ENCODE measurements at places on chromosomes 16 and 17. TPM values are rescaled to one million over a fixed set of nuclear protein-coding genes. Genes with fewer than 3 reads are reported as not detected.

GRCh38 chr16:58219432-58219831 is 21.5 kb upstream of the CSNK2A2 start:
- no peak for DNase-seq

GRCh38 chr17:34556931-34557330 is 22.5 kb upstream of the TMEM132E start:
- no peak for DNase-seq

- DNase-seq: no peak
These were observed 27.5 kb downstream of the TRPV3 start for GRCh38 chr17:3529817-3530741.

DNA sequence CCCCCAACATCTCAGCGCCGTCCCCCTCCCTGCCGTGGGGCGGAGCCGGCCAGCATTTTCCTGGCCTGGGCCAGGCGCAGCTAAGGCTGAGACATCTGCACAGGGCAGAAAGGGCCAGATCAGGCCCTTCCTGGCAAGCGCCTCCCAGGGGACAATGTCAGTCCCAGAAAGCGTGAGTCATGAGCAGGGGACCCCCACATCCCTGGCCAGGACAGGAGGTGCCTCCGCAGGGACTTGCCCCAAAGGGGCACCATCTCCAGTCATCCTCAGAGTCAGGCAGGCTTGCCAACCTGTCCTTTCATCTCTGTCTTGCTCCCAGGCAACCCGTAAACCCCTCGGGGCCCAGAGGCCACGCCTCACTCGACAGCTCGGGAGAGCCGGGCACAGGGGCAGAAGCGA is 43.2 kb downstream of the SOCS1 start:
- DNase-seq: no peak

DNA sequence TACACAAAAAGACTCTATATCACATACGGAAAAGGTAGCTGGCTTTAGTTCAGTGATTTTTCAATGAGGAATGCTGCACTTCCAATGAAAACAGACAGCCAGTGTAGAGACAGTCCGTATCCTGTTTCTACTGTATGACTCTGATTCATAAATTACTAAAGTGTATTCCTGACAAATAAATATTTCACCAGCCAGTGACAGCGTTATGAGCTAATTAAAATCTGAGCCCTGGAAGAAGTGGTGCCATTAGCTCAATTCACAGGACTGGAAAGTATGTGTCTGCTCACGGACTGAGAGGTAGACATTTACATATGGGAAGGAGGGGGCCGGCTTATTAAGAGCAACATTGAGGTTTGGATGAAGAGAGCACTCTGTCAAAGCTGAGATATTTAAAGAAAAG is 207.9 kb upstream of the RBFOX1 start:
- no peak for DNase-seq

GRCh38 chr17:50627782-50628601 is 6.7 kb upstream of the ABCC3 start:
- DNase-seq: no peak

- no peak for DNase-seq
These were observed 130.6 kb upstream of the KCNJ16 start for GRCh38 chr17:69944406-69944805.

- DNase-seq: no peak
These were observed 76.2 kb upstream of the KSR1 start for GRCh38 chr17:27379888-27380533.

DNA sequence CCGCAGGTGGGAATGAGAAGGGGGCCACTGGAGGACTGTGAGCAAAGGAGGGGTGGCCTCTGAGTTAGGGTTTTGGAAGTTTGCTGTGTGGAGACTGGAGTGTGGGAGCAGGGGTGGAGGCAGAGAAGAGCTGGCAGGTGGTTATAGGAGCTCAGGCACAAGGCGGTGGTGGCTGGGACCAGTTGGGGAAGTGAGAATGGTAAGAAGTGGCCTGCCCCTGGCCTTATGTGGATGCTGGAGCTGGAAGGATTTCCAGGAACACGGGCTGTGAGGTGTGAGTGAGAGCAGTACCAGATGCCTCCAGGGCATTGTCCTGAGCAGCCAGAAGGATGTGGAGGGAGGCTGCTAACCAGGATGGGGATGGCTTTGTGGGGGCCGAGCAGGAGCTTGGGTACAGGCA is 277.2 kb downstream of the SNX29 start:
- no peak for DNase-seq

DNA sequence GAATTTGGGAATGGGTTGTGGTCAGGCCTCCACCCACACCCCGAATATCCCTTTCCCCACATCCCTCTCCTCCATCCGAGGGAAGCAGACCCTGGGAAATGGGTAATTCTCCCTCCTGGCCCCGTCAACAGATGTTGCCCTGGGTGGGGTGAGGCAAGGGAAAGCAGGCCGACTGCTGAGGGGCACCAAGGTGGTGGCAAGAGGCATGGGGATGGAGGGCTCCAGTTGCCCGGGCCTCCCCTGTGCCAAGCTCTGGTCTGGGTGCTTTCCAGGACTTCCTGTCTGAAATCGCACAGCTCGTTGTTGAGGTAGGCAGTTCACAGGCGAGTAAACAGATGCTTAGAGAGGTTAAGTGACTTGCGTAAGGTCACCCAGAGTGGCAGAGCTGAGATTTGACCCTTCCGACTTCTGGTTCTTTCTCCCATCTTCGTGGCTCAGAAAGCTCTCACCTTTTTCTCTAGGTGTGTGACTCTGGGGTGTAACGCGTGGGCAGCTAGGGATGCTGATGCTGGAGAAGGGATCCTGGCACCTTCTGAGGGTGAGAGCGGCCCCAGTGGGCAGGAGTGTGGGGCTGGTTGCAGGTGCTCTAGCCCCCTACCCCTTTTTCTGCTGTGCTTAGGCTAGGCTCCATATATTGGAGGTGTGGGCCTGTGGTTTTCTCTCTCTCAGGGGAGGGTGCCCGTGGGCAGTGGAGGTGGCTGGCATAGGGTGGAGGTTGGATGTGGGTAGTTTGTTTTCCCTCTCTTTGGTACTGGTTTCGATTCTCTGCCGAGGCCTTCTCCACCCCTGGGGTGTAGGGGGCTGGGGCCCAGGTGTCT is 17.2 kb downstream of the RARA start:
- peak; percentile 60 for DNase-seq

DNA sequence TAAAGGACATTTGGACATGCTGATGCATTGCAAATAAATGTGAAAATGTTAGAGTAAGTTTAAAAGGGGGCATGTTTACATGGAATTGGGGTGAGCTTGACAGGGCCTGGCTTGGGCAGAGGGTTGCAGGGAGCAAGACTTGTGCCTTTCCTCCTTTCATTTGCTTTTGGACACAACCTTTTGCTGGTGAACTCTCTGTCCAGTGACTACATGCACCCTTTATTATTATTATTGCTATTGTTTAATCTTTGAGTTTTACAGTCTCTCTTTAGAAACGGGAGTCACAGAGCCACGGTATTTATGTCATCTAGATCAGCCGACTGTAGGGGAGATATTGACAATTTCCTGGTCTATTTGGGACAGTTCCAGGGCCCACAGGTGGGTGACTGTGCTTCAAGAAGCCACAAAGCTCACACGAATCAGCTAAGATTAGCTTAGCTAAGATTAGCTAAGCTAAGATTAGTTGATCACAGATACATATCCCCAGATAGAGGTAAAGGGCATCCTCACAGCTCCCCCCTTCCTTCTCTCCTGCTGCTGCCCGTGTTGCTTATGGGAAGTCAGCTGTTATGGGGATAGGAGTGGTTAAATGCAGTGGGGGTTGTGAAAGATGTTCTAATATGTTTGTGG is 28.9 kb upstream of the ETV4 start:
- no peak for DNase-seq

DNA sequence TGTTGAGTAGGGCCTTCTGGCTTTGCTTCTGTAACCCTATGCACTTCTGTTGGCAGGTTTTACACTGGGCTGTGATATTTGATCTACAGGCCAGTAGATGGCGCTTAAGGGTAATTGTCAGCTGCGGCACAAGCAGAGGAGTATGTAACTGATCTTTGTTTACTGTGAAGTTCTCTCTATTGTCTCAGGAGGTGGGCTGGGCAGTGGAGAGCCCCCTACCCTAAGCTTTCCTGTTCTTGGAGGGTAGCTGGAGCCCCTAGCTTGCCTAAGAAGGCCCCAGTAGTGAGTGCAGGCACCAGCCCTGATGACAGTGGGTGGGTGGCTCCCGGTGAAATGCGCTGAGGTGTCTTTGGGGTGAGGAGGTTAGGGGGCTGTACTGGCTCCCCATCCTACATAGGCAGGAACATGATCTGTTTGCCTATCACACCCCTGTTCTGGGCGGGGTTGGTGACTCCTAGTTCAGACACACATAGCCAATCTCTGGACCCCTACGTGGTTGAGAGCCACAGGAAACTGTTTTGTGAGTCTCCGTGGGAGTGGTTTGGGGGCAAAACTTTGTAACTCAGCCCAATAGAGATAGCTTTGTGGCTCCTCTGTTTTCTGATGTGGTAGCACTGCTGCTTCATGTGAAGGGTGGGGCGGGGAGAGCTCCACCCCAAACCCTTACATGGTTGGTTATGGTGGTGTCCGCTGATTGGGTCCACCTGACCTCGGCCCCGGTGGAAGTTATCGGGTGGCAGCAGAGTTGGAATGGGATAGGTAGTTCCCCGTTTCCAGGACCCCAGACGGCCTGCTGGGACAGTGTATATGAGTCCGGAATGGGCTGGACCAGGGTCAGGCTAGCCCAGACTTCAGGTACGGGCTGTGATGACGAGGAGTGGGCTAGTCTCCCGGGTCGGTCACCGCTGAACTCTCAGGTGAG is 60.4 kb downstream of the SLFN11 start:
- peak; percentile 97 for DNase-seq

DNA sequence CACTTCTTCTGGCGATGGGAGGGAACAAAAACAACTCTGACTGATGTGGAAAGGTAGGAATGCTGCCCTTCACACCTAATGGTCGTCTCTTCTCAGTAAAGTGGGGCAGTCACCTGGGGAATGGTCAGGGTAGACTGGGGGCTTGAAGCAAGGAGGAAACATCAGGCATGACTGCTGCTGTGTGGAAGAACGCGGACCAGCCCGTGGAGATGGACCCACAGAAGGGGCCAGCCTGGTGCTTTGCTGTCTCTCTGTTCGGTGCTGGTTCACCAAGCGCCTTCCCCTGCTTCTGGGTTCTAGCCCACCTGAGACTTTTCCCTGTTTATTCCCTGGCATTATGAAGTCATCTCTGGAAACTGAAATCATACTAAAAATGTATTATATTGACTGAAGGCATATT is 96.2 kb upstream of the DNAH17 start:
- no peak for DNase-seq

DNA sequence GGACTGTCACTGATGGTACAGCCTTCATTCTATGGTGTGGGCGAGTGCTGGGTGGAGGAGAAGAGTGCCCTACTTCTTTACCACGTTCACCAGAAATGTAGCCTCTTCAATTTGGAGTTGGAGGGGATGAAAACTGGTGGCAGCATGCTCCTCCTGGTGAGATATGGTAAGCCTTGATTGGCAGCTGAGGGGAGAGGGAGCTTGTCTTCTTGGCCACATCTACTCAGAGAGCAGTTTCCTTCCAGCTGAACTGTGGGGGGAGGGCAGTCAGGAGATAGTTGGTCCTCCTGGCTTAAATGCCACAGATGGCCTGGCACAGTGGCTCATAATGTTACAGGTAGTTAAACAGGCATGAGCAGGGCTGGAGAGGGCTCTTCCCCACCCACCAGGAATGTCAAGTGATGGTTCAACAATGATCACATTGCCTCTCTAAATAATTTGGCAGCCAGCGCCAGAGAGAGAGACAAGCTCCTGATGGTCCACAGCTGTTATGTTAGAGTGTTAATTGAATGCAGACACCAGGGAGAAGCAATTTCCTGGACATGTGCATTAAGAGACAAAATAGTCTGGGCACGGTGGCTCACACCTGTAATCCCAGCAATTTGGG is 9.0 kb upstream of the MAPK3 start:
- DNase-seq: no peak

- DNase-seq: no peak
These were observed 24.0 kb downstream of the IL21R start for GRCh38 chr16:27425961-27426360.

GRCh38 chr16:73997971-73998370 is 298.6 kb upstream of the PSMD7 start:
- DNase-seq: no peak

DNA sequence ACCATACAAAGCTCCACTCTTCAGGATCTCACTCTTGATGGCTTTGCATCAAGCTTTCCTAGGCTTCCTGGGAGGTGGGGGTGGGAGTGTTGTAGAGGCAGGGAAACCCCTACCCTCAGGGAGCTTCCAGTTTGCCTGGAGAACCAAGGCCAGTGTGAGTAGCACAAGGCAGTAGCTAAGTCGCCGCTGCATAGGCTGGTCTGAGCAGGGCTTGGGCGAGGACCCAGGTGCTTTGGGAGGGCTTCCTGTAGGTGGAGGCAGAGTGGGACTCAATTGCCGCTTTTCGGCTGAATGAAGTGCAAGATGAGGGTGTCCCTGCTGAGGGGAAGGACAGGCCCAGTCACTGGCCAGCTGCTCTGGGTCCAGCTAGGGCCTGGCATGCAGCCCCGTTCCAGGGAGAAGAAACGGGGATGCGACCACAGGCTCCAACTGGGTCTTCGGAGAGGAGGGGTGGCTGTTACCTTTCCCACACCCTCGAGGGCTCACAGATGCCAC is 3.9 kb downstream of the CD79B start:
- no peak for DNase-seq

- DNase-seq: no peak
These were observed 16.8 kb downstream of the TMEM100 start for GRCh38 chr17:55705847-55706246.

DNA sequence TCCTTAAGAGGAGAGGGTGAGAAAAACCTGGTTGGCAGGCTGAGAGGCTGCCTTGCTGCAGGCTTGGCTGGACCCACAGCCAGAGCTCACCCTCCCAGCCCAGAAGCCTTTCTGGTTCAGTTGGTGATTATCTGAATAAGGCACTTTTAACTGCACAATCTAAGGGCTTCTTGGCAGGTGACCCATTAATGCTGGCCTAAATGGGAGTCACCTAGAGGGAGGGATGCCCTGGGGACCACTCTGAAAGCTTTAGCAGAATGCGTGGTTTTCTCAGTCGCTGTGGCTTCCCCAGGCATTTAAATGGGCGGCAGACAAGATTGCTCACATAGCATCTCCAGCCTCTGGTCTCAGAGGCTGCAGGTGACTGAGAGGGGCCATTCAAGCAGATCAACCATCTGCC is 33.2 kb upstream of the SHISA9 start:
- no peak for DNase-seq

The CCL7 gene
- not detected for polyA plus RNA-seq

The OMG gene
- not detected for polyA plus RNA-seq

The CRHR1 gene
- polyA plus RNA-seq: not detected

The EFNB3 gene
- not detected for polyA plus RNA-seq

The MYH8 gene
- not detected for polyA plus RNA-seq

The ZG16 gene
- polyA plus RNA-seq: not detected
